ENCODE measurements at places on chromosomes 2 and 18. TPM values are rescaled to one million over a fixed set of nuclear protein-coding genes. Genes with fewer than 3 reads are reported as not detected.
A peak's percentile ranks its signal among the peaks of the same experiment; 100 is the strongest.

- no peak overlapping the region for H3K27ac ChIP-seq
- H3K27me3 ChIP-seq = no peaks in the 10 kb centered on the region
- no peak overlapping the region for H3K4me3 ChIP-seq
Observed at GRCh38 chr2:149029307-149029965, 9.1 kb upstream of the LYPD6B start.

Gene PNO1
- 20.6 TPM for polyA plus RNA-seq

Gene RTP5
- polyA plus RNA-seq = not detected

Gene FEV
- polyA plus RNA-seq = 1.2 TPM

DNA sequence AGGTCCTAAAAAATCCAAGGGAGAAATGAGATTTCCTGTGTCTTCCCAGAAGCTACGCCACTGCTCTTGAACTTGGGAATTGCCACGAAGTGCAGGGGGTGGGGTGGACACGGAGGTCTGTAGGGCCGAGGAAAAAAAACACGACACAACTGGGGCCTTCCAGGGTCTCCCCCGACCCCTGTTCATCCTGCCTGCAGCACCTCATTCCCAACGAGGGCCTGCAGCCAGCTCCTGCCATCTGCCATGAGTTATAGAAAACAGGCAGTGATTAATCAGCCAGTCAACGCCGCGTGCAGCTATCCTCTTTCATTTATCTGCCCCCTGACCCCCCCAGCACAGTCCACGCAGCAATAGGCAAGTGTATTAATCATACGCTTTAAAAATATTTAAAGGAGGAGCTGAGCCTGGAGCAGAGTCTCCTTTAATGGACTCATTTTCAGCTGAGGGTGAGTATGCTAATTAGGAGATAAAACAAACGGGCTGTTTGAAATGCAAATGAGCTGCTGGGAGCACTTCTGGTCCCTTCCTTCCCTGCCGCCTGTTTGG is 209.9 kb downstream of the TFCP2L1 start:
- no peaks in the 10 kb centered on the region for H3K27me3 ChIP-seq
- H3K36me3 ChIP-seq = no peaks in the 10 kb centered on the region
- peak; percentile 80 for DNase-seq
- peaks cover 19% of the 10 kb centered on the region for H3K4me1 ChIP-seq

GRCh38 chr2:40304340-40304739 is 147.6 kb downstream of the SLC8A1 start:
- no peak overlapping the region for H3K4me3 ChIP-seq
- no peaks in the 10 kb centered on the region for H3K27me3 ChIP-seq
- DNase-seq = no peak

- H3K27ac ChIP-seq = no peak overlapping the region
- no peaks in the 10 kb centered on the region for H3K36me3 ChIP-seq
- H3K4me3 ChIP-seq = no peak overlapping the region
- DNase-seq = no peak
Observed at GRCh38 chr18:10669441-10670100, 143.7 kb downstream of the NAPG start.

Gene NTSR2
- polyA plus RNA-seq = not detected

Gene MZT2A
- polyA plus RNA-seq = 61.9 TPM

Gene NEU2
- polyA plus RNA-seq = not detected

Gene SMYD1
- not detected for polyA plus RNA-seq

Gene ANO7
- polyA plus RNA-seq = 0.81 TPM

DNA sequence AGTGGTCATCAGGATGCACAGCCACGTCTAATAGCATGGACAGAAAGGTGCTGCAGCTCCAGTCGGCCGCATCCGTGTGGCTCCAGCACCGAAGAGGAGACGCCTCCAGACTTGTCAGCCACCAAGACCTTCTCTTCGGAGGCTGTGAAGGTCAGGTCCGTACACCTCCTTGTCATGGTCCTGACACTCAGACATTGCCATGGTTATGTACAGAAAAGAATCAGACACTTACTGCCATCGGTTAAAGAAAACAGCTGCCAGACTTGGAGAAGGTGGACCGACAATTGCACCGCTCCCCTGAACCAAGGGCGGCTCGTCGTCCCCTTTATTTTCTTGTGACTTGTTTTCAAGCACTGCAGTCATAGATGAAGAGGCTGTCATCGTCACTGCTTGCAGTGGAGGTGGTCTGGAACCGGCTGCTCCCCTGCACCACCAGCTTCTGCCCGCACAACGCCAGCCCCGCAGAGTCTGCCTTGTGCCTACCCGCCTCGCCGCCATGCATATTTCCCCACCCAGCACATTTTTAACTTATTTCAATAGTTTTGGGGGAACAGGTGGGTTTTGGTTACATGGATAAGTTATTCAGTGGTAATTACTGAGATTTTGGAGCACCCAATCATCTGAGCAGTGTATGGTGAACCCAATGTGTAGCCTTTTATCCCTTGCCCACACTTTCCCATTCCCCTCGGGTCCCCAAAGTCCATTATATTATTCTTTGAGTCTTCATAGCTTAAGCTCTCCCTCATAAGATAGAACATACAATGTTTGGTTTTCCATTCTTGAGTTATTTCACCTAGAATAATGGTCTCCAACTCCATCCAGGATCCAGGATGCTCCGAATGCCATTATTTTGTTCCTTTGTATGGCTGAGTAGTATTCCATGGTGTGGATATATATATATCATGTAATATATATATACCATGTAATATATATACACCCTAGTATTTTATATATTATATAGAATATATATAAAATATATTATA is 18.1 kb downstream of the FBXO48 start:
- no peak for DNase-seq
- no peaks in the 10 kb centered on the region for H3K4me1 ChIP-seq
- no peak overlapping the region for H3K4me3 ChIP-seq
- no peaks in the 10 kb centered on the region for H3K27me3 ChIP-seq

- no peaks in the 10 kb centered on the region for H3K27me3 ChIP-seq
- DNase-seq = no peak
- no peak overlapping the region for H3K27ac ChIP-seq
Observed at GRCh38 chr2:147847746-147848391, 3.0 kb downstream of the ACVR2A start.

Gene ICA1L
- 3.7 TPM for polyA plus RNA-seq

- no peak overlapping the region for H3K27ac ChIP-seq
- no peaks in the 10 kb centered on the region for H3K36me3 ChIP-seq
Observed at GRCh38 chr2:12642332-12642731, 74.4 kb upstream of the TRIB2 start.

Gene CFAP53
- polyA plus RNA-seq = 1.6 TPM

Gene GPR45
- not detected for polyA plus RNA-seq

DNA sequence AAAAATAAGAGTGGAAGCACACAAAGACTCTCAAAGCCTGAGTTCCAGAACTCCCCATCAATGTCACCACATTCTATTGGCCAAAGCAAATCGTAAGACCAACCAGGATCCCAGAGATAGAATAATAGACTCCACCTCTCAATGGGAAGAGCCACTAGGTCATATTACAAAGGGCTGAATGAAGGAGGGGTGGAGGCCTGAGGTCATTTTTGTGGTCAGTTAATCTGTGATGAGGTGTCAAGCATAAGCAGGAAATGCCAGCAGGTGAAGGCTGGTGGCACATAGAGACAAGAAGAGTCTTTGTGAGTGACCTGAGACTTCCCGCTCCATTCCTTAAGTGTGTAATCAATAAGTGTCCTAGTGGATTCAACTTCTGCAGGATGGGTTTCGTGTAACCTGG is 144.3 kb downstream of the TFCP2L1 start:
- no peaks in the 10 kb centered on the region for H3K36me3 ChIP-seq
- H3K4me3 ChIP-seq = no peak overlapping the region
- H3K27me3 ChIP-seq = no peaks in the 10 kb centered on the region
- DNase-seq = no peak

DNA sequence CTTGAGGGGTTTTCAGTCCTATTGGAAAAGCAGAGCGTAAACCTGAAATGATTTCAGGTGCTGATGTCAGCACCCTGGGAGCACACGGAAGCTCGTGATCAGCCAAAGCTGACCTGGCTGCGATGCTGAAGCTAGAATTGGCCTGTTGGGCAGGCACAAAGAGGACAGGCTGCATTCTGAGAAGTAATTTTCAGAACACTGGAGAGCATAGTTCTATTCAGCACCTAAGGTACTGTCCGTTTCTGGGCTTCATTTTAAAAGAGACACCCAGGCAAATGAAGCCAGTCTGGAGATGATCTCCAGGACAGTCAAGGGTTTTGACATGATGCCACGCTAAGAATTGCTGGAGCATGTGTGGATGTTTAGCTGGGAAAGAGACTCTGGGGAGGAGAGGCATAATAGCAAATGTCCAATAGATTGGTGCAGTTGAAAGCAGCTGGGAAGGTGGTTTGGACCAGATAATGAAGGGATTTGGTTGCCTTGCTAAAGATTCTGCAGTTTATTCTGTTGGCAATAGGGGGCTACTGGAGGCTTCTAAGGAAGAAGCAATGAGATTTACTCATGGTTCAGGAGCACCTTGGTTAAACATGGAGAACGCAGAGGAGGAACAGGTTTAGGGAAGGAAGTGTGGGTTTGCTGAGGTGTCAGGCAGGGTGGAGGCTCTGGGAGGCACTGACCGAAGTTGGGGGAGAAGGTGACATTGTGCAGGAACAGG is 86.6 kb downstream of the ACOXL start:
- no peaks in the 10 kb centered on the region for H3K4me1 ChIP-seq
- no peak overlapping the region for H3K4me3 ChIP-seq
- no peaks in the 10 kb centered on the region for H3K27me3 ChIP-seq
- no peaks in the 10 kb centered on the region for H3K36me3 ChIP-seq
- DNase-seq = no peak
- H3K27ac ChIP-seq = no peak overlapping the region

Gene L3MBTL4
- 0.02 TPM for polyA plus RNA-seq

Gene DNAJB2
- polyA plus RNA-seq = 39.9 TPM

GRCh38 chr2:66236067-66236685 is 198.7 kb upstream of the MEIS1 start:
- DNase-seq = no peak
- H3K4me3 ChIP-seq = no peak overlapping the region
- H3K4me1 ChIP-seq = no peaks in the 10 kb centered on the region
- H3K27ac ChIP-seq = no peak overlapping the region

DNA sequence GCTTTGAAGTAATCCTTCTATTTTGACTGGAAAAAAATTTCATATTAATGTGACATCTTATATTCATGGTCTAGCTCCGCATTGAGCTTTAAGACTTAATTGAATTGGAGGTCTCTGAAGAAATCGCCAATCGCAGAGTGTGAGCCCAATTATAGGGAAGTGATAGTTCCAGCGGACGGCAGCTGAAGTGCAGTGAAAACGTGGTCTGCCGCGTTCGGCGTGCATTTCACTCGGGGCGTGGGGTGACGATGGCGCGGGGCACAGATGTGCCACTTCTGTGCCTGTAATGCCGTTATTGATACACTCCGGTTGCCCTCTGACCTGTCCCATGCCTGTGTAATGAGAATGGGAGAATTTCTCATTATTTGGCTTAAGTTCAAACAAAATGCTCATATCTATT is 106.7 kb downstream of the TSHZ1 start:
- H3K4me3 ChIP-seq = no peak overlapping the region
- no peaks in the 10 kb centered on the region for H3K4me1 ChIP-seq
- no peak overlapping the region for H3K27ac ChIP-seq

GRCh38 chr2:12412898-12413305 is 303.8 kb upstream of the TRIB2 start:
- H3K4me3 ChIP-seq = no peak overlapping the region
- peaks cover 9% of the 10 kb centered on the region for H3K4me1 ChIP-seq

Gene POTEJ
- polyA plus RNA-seq = not detected

- H3K27me3 ChIP-seq = peaks cover 7% of the 10 kb centered on the region
- H3K36me3 ChIP-seq = no peaks in the 10 kb centered on the region
- H3K4me1 ChIP-seq = peaks cover 2% of the 10 kb centered on the region
- H3K4me3 ChIP-seq = no peak overlapping the region
- no peak for DNase-seq
- no peak overlapping the region for H3K27ac ChIP-seq
Observed at GRCh38 chr2:121094101-121094500, 190.9 kb downstream of the TFCP2L1 start.

Gene DES
- 0.21 TPM for polyA plus RNA-seq

DNA sequence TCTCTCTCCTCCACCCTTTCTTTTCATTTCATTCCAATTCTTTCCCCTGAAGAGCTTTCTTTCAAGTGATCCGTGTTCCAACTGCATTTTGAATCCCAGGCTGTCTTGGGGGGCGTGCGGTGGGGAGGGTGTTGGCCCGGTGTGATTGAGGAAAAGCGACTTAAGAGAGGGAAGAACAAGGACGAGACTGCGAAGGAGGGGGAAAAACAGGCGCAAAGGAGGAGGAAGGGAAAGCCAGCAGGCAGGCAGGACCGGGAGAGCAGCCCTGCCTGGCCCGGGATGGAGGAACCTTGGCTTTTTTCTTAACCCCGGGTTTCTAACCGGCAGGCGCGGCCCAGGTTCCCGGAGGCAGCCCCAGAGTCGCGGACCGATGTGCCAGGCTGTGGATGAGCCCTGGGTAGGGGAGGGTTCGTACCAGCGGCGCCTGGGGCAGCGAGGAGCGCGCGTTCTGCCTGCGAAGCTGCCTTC is 1.3 kb downstream of the ADCYAP1 start:
- H3K4me1 ChIP-seq = no peaks in the 10 kb centered on the region
- no peaks in the 10 kb centered on the region for H3K36me3 ChIP-seq
- H3K27ac ChIP-seq = no peak overlapping the region
- H3K4me3 ChIP-seq = no peak overlapping the region
- peaks cover 81% of the 10 kb centered on the region for H3K27me3 ChIP-seq

DNA sequence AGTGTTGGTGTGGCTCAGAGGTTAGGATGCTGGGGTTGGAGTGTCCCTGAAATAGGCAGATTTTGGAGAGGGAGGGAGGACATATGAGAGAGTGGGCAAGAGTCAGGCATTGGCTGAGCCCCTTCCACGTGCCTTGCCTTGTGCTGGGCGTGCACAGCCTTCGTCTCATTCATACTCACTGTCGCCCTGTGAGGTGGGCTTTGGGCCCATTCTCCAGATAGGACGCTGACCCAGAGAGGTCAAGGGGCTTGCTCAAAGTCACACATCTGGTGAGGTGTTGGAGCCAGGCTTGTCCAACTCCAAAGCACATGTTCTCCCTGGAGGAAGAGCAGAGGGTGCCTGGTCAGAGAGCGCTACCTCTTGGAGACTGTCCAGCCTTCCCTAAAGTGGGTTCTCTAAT is 166.8 kb downstream of the DYSF start:
- no peak overlapping the region for H3K4me3 ChIP-seq
- H3K4me1 ChIP-seq = no peaks in the 10 kb centered on the region
- no peak overlapping the region for H3K27ac ChIP-seq
- H3K36me3 ChIP-seq = no peaks in the 10 kb centered on the region
- no peak for DNase-seq
- no peaks in the 10 kb centered on the region for H3K27me3 ChIP-seq

GRCh38 chr2:60157283-60157682 is 396.2 kb downstream of the BCL11A start:
- H3K27ac ChIP-seq = no peak overlapping the region
- no peak overlapping the region for H3K4me3 ChIP-seq
- H3K4me1 ChIP-seq = no peaks in the 10 kb centered on the region

Gene DNAH7
- polyA plus RNA-seq = 1.2 TPM

GRCh38 chr18:49638891-49639557 is 77.2 kb downstream of the LIPG start:
- no peaks in the 10 kb centered on the region for H3K4me1 ChIP-seq
- no peak for DNase-seq
- H3K36me3 ChIP-seq = no peaks in the 10 kb centered on the region
- no peak overlapping the region for H3K4me3 ChIP-seq
- no peak overlapping the region for H3K27ac ChIP-seq

All from SK-N-SH (cell line).